ENCODE measurements at places on chromosomes 1 and 21. TPM values are rescaled to one million over a fixed set of nuclear protein-coding genes. Genes with fewer than 3 reads are reported as not detected.

The LCE1A gene
- total RNA-seq = not detected

The SOAT1 gene
- 24.3 TPM for total RNA-seq

DNA sequence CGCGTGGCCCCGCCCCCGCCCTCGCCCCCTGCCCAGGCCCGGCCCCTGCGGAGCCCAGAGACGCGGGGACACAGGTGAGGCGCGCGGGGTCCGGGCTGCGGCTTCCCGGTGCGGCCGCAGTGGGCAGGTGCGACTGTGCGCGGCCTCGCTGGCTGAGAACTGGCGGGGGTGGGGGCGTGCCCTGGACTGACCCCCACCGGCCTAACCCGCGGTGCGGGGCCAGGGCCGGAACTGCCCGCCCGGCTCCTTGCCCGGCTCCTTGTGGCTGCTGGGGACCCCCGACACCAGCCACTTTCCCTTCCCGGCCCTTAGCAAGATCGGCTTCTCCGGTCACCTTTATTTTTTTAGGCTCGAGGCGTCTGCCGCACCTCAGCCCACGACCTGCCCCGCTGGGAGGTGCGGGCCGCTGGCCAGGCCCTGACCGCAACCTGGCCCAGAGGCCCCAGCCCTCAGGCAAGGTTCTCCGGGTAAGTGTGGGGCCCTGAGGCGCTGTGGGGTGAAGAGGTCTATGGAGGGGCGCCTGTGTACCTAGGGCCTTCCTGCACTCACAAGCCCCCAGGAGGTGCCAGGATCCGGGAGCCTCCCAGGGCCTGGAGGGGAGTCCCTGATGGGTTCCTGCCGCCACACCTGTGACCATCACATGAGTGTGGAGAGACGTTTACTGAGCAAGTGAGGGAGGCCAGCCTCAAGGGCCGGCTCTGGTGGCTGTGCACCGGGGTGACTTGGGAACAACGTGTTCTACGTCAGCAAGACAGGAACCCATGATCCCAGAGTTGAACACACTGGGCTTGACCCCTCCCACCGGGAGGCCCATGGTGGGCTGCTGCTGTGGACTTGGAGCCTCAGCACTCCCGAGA lies at the start of gene SMIM1:
SMIM1 (plus strand) TSS at position 35 of the 857 bp plus-strand sequence. CDS start 2,625 bp downstream, outside the sequence.
- DNase-seq = no peak

- DNase-seq = no peak
Measured at GRCh38 chr21:38832664-38833063, 26.9 kb downstream of the ETS2 start.

DNA sequence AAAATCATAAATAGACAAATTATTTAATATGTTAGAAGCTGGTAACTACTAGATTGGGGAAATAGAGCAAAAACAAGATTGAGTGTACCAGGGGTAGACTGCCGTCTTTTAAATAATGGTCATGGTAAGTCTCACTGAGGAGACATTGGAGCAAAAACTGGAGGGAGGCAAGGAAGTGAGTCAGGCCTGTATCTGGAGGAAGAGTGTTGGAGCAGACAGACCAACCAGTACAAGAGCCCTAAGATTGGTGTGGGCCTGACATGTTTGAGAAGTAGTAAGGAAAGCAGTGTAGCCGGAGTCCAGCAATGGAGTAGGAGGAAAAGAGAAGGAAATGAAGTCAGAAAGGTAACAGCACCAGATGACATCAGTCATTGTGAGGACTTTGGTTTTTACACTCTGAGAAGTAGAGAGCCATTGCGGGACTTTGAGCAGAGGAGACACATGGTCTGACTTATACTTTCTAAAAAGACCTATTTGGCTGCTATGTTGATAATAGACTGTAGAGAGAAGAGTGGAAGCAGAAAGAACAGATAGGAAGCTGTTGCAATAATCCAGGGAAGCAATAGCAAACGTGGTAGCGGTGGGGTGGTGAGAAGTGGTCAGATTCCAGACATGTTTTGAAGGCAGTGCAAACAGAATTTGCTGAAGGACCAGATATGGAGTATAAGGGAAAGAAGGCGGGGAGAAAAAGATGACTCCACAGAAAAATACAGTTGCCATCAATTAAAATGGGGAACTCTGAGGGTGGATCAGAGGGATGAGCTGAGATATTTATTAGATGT lies 44.7 kb upstream of the GJA5 start:
- no peak for DNase-seq

DNA sequence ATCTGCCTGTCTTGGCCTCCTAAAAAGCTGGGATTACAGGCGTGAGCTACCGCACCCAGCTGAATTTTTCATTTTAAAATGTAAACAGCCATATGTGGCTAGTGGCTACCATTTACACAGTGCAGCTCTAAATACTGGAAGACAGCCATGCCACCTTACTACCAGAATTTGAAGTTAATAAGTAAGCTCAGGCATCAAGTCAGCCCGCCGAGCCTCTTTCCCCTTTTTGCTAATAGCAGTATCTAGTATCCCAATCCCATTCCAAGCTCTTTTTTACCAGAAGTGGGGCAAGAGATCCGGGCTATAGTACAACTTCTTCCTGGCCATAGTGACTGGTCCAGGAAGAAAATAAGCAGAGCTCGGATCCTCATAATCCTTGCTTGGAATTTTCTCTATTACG lies 15.1 kb downstream of the TAF13 start:
- no peak for DNase-seq
